OCI-M1 (cell line): ENCODE measurements at places on chromosomes 4 and X.

- DNase-seq: no peak
Measured at GRCh38 chr4:22063613-22064012, 115.0 kb upstream of the KCNIP4 start.

DNA sequence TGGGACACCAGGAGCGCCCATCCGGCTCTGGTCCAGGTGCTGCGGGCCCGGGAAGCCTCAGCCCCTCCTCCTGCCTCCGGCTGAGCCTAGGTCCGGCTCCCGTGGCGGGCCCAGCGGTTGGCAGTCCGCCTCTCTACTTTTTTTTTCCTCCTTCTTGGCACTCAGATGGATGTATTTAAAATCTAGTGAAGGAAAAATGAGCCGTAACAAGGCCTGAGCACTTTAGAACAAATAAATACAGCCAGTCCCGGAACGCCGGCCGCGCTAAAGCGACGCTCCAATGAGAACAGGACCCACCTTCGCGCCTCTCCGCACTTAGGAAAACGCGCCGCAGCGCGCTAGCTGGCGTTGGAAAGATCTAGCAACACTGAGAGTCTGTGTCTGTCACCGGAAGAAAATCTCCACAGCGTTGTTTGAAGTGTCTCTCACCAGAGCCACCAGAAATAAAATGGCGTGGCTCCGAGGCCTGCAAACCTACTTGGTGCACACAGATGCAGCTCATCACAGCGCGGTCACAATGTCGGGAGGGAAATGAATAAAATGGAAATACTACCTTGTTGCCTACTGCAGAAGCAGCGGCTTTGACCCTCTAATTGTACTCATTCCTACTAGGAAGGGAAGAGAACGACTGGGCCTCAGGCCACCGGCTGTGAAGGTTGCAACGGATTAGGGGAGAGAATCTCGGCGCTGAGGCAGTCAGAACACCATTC is 4.7 kb downstream of the NEUROG2 start:
- no peak for DNase-seq

GRCh38 chr4:89142691-89143669 is 31.6 kb downstream of the TIGD2 start:
- DNase-seq: no peak

GRCh38 chrX:133307094-133307493 is 88.9 kb upstream of the TFDP3 start:
- DNase-seq: no peak

DNA sequence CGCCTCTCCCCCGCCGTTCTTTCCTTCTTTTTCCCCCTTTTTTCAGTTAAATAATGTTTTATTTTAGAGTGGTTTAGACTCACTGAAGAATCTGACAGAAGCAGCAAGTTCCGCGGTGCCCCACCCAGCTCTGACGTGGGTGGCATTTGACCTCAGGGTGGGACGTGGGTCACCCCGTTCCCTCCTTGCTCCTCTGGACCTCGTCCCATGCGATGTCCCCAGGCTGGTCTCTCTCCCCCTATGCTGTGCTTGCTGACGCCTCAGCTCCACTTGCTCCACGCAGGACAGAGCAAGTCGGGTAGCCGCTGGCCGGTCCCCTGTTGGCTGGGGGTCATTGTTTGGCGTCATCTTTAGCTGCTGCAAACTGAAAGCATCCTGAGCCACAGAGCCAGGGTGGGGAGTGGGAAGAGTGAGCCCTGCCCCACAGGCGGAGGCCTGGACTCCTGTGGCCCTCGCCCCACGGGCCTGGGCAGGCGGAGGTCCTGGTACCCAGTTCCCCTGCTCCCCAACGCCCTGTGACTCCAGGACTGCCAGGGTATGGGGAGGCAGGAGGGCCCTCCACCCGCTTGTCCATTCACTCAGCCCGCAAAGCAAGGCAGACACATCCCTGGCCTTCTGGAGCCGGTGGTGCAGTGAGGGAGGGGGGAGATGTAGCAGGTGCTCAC is 30.8 kb downstream of the TRMT44 start:
- no peak for DNase-seq

DNA sequence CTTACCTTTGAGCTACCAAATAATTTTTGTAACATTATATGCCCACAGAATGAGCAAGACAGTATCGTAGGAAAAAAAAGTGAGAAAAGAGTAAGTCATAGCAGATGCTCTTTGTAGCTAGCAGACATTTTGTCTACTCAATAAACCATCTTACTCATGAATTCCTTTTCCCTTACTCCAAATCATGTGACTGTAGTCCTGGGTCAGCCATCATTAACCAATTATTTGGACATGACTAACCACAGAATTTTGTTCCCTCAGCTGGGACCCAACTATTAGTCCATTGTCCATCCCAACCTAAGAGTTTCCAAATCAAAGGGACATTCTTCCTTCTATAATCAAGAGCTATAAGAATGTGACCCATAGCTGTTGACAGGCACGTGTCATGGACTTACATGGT is 11.4 kb downstream of the UBE2D3 start:
- no peak for DNase-seq
